ENCODE measurements at places on chromosomes 6 and 20.

GRCh38 chr6:106745824-106746582, 116.6 kb downstream of the QRSL1 start:
- no peak for DNase-seq

- no peak for DNase-seq
Measured at GRCh38 chr6:112234601-112235000, 19.8 kb downstream of the LAMA4 start.

DNA sequence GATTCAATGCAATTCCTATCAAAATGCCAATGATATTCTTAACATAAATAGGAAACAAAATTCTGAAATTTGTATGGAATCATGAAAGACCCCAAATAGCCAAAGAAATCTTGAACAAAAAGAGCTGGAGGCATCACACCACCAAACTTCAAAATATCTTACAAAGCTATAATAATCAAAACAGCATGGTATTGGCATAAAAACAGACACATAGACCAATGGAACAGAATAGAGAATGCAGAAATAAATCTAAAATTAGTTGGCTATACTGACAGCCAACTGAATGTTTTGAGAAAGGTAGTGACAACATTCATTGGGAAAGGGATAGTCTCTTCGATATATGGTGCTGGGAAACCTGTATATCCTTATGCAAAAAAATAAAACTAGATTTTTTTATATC, 121.9 kb upstream of the ASCC3 start:
- DNase-seq = no peak

DNA sequence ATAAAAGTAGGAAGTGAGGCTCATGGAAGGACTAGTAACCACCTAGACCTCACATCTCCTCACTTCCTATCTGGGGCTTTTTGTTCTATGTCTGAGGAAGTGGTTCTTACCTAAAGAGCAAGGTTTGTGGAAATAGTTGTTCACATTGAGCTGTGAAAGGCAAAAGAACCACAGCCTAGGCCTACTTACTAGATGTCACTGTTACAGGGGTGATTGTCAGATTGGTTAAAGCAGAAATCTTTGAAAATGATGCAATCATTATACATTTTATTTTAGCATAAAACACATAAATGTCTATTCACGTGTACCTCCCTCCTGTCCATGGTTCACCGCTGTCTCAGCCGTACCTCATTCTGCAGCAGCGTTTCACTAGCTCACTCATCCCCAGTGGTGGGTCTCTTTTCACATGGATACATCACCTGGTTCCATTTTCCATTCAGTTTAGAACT, 268.8 kb downstream of the TMEM242 start:
- no peak for DNase-seq

DNA sequence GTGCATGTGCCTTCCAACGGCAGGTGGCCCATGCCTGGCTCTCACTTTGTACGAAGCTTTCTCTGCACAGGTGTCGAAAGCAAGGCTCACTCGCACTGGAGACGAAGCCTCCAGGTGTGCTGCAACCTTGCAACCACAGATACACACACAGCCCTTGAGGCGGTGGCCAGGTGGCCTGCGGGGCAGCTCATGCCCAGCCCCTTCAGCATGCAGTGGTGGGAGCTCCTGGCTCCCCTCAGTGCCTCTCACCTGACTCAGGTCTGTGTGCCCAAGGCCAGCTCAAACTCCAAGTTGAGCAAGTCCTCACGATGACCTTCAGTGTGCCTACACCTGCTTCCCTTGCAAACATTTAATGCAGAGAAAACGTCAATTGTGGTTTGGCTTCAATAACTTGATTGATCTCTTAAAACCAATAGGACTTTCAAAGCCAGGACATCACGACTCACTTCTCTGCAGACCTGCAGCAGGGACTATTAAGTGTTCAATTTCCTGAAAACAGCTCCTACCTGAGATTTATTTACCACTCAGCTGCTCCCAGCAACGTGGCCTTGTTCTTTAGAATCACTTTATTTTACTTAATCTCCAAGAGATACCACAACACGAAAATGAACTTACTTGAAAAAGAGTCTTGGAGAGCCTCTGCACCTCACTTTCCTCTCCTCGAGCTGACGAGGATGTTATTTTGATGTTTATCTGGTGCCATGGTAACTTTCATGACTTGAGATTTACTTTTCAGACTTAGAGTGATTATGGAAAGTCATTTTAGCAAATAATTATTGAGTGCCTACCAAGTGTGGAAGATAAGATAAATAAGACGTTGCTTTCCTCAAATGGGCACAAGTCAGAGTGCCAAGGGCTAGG, 86.3 kb downstream of the SLC22A23 start:
- DNase-seq = no peak

- DNase-seq = no peak
Measured at GRCh38 chr6:18963439-18963838, 576.3 kb downstream of the RNF144B start.

DNA sequence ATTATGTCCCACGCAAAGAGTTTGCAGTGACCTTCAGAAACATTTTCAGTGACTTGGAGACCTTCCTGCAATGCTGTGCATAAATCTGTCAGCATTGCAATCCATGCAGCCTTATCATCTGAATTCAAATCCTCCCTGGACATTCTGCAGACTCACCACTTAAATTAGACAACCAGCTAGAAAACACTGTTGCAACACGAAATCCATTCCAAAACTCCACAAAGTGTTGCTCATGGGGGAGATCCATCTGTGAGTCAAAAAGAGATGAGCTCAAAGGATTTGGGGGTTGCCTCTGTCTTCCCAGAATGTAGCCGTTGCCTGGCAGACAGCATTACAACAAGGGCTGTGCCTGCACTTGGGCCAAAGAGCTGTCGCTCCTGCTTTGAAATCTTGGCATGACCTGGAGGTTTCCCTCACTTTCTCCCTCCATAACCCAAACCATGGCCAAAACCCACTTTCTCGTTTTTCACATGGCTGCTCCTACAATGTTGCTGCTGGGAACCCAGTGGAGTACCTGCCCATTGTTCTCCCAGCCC, 163.5 kb upstream of the CDYL start:
- DNase-seq = no peak

DNA sequence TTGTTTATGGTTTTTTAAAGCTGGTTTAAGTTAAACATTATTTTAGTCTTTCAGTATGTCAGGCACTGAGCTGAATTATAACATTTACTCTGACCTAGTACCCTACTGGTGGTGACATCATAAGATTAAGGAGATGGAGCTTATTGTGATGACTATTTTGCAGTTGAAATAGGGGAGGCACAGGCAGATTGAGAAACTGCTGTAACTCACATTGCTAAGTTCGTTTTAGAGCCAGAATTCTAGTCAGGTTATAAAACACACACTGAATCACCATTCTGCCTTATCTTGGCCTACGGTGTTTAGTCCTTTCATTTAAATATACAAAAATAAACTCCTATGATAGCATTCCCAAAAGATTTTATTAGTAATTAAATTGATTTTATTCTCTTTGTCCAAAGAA, 584.1 kb downstream of the TFAP2A start:
- no peak for DNase-seq

- no peak for DNase-seq
Measured at GRCh38 chr6:151380848-151381205, 10.5 kb downstream of the ZBTB2 start.

DNA sequence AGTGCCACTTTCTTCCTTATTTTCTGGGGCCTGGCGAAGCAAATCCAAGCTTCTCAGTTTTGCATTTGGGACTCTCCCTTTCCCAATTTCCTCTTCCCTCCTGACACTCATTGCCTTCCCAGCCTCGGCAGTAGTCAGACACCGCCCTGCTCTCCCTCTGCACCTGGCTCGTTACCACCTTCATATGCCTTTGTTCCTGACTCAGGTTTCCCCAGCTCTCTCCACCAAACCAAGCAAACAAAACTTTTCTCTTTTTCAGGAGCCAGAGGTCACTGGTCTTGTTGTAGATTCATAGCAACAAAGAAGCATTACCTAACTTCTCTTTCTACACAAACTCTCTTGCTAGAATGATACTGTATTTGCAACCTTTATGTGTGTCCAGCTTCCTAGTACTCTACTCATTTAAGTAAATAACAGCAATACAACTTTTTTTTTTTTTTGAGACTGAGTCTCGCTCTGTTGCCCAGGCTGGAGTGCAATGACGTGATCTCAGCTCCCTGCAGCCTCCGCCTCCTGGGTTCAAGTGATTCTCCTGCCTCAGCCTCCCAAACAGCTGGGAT, 9.0 kb upstream of the ZC3H12D start:
- DNase-seq = no peak

GRCh38 chr6:76703786-76704185, 631.3 kb upstream of the IMPG1 start:
- DNase-seq = no peak

GRCh38 chr6:130223508-130223907, 757 bp upstream of the SAMD3 start:
- DNase-seq = no peak

DNA sequence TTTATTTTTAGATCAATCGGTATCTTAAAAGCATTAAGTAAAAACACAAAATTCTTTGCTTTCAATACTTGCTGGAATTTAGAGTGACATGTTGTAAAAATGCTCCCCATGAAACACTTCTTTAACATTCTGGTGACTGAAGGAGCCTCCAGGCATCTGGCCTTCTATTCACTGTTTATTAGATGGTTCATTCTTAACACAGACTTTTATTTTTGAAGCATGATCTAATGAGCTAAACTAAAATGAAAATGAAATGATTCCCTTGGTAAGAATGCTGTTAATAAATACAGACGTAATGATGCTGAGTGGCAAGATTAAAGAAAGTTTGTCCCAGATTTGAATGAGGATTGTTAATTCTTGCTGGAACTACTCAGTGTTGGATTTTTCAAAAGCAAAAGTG, 698.4 kb downstream of the TENT5A start:
- DNase-seq = no peak

DNA sequence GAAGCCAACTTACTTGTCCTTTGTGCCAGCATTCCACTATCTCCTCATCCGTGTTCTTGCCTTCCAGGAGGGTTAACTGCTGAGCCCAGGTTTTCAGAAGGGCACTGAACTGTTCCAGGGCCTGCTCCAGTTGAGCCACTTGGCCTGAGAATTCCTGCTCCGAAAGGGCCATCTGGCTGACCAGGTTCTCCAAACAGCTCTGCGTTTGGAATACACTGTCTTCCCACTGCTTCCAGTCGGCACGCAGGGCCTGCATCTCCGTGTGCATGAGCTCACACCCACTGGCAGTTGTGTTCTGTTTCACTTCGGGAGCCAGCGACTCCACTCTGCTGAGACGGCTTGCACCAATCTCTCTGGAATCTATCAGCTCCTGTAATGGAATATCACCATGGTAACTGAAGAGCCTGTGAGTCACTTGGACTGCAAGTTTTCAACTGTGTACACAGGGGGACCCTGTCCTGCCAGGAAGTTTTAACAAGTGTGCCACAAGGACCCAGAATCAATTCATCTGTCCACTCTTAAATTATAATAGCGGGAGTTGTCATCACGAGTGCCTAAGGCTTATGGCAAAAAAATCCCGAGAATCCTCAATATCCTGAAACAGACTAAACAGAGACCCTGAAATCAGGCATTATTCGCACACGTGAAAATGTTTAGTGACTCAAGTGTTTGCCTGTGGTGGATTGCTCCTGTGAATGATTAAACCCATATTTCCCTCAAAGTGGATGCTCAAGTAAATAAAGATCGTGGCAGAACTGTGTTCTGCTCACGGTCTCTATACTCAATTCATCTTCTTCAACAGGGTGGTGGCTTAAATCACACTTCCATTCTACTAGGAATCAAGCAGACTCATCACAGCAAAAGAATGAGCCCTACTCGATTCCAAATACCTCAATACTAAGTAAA, 255.9 kb downstream of the SYNE1 start:
- DNase-seq = peak; percentile 11

DNA sequence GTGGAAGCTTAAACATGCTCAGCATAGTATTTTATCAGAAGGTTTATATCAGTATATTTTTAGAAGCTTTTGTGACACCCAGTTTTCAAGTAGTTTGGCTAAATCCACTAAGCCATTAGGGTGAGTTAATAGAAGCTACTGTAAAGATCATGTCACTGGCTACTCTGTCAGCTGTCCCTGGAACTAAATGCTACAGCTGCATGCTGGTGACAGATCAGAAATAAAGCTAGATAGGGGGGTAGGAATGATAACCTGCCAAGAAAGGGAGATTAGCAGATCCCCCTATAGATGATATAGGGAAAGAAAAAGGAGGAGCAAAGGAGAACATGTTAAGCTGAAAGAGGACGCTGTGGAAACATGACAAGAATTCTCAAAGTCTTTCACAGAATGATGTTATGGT, 363.2 kb downstream of the QKI start:
- no peak for DNase-seq

DNA sequence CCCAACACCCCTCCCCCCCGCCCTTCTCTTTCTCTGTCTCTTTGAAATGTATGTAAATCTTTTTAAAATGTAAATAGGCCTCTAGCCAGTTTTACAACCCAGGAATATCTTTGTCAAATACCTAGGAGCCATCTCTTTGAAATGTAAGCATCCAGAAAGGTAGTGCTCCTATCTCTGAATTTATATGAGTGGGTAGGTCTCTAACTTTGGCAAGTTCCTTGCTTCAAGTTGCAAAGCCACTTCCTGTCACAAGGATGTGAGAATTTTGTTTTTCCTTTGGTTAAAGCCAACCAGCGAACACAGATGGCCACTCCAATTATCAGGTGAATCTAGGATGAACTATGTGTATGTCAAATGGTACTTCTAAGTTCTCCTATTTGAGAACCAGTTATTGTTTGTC, 6.2 kb upstream of the DEFB132 start:
- no peak for DNase-seq

GRCh38 chr6:130975325-130975724, 87.7 kb downstream of the EPB41L2 start:
- DNase-seq = no peak

DNA sequence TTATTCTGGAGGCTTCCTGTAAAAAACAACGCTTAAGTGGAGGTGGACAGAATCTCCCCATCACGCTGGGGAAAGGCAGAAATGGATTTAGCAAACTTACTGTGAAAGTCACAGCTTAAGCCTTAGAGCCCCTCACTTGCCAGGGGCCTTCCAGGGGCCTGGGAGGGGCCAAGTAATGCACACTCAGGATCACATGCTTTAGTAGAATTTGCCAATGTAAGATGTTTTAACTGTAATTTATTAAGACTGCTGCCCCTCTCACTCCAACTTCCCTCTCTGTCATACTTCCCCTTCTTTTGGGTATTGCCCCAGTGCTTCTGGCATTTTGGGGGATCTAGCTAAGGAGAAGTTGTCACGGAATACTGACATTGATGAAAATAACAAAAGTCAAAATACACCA, 12.6 kb upstream of the ADA start:
- DNase-seq = no peak

- DNase-seq = no peak
Measured at GRCh38 chr20:12077875-12078274, 160.2 kb downstream of the BTBD3 start.

DNA sequence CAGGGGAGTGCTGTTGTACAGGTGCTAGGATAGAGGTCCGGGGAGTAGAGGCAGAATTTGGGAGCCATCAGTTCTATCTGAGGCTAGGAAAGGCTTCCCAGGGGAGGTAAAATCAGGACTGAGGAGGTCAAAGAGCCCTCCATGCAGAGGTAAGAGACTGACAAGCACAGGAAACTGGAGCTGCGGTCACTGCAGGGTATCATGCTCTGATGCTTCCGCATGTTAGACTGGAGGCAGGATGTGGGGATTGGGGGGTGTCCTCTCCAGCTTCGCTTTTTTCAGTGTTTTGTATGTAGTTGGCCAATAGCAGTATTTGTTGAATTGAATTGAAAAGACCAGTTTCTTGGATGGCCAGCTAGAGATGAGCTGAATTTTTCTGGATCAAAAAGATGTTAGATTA, 87.8 kb downstream of the SLC22A3 start:
- DNase-seq = no peak

- DNase-seq = no peak
Measured at GRCh38 chr6:126633373-126633772, 293.5 kb downstream of the CENPW start.

- DNase-seq = no peak
Measured at GRCh38 chr6:6882592-6882991, 225.2 kb upstream of the RREB1 start.

Measured in endothelial cell (in vitro differentiated cells).